ENCODE measurements at places on chromosomes 4 and X.

DNA sequence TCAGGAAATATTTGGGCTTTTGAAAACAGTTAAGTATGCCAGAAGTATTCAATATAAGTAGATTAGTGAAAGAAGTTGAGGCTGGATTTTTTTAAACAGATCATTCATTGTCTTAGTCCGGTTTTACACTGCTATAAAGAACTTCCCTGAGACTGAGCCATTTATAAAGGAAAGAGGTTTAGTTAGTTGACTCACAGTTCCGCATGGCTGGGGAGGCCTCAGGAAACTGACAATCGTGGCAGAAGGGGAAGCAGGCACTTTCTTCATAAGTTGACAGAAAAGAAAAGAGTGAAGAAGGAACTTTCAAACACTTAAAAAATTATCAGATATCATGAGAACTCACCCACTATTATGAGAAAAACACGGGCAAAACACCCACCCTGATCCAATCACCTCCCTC, 31.1 kb upstream of the CYLC1 start:
- no peak for DNase-seq

- no peak for DNase-seq
Observed at GRCh38 chr4:25859429-25860148, 3.2 kb downstream of the SEL1L3 start.

- no peak for DNase-seq
Observed at GRCh38 chr4:136644279-136644678, 888.0 kb downstream of the PCDH18 start.

GRCh38 chr4:103032574-103032973, 13.1 kb upstream of the SLC9B1 start:
- no peak for DNase-seq
